Fibroblast of villous mesenchyme (primary cell): ENCODE measurements at places on chromosomes 1 and 21.

DNA sequence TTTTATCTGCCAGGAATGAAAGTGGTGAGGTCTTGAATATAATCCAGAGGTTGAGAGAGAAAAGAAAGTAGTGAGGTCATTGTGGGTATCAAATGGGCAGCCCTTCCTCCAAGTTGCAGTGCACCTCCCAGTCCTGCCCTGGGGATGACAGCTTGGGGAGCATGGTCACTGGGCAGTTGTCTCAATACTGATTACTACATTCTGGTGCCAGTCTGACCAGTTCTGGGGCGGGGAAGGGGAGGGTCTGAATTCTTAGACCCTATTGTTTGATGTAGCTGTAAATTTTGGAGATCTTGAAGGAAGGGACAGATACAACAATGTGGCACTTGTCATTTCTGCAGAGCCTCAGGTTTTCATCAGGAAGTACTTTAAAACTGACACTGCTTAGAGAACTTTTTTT is 11.2 kb downstream of the SLFNL1 start:
- DNase-seq, result no peak

- peak; percentile 69 for DNase-seq
These were observed 115.7 kb downstream of the SLC30A10 start for GRCh38 chr1:219812491-219813203.

DNA sequence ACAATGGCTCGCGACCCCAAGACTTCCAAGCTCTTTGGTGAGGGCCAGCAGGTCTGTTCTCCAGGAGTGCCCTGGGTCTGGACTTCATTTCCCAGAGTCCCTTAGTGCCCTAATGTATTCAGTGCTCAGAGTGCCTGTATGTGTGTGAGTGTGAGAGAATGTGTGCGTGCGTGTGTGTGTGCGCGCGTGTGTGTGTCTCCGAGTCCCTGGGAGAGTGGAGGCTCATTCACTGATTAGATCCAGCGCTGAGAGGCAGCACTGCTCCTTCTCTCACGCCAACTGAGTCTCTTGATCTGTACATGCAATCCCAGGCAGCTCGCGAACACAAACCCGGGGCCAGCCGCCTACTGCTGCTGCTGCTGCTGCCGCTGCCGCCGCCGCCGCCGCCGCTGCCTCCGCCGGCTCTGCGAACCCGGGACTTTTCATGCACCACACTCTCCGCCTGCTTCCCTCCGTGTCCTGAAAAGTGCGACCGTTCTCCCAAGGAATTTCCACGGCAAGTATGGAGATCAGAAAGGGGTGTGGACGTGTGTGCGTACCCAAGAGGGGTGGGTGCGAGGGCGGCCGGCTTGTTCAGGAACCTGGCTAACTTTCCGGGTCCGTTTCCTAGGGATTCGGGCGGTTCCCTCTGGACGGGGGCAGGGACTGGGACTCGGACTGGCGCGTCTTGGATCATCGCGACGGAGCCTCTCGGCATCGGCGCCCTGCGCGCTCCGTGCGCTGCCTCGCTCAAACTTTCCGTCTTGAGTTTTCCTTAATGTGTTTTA is at the start of gene RNF220:
RNF220 (plus strand) TSS at position 225 of the 767 bp plus-strand sequence.
- DNase-seq, result peak; percentile 50

DNA sequence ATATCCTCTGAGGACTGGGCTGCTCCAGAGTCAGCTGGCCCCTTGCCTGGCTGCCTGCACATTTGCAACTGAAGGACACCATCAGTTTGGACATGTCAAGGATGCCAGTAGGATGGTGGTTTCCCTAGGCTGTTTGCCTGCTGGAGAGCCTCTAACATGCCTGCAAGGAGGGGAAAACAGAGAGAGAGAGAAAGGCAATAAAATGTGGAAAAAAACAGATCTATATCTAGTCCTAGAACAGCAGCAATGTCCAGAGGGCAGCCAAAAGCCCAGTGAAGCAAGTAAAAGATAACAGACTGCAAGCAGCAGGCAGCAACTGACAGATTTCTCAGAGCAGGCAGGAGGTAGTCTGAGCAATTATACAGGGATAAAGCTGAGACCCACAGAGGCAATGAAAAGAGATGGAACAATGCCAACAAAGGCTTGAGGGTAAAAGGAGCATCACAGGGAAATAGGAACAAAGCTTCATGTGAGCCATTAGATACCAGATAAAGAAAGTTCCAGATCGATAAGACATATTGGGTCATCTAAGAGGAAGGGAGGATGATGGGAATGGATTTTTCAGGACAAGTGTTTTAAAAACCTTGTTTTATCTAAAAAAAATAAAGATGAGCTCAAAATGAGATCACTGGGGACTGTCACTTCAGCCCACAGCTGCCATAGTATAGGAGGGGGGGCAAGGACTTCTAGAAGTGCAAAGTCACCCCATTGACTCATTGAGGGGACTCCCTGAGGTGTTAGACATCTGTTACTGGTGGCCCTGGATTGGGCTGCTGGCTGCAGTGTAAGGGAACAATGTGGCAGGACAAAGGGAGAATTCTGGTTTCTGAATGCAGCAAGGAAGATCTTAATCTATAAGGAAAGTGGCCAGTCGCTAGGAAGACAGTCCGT is 38.6 kb upstream of the GADD45A start:
- DNase-seq, result peak; percentile 88

GRCh38 chr1:172002725-172003345 is 161.5 kb downstream of the DNM3 start:
- peak; percentile 78 for DNase-seq

- DNase-seq, result no peak
These were observed 10.5 kb upstream of the TNFRSF25 start for GRCh38 chr1:6476483-6476882.

- DNase-seq, result peak; percentile 16
These were observed 163.5 kb downstream of the RYR2 start for GRCh38 chr1:237205400-237206064.

DNA sequence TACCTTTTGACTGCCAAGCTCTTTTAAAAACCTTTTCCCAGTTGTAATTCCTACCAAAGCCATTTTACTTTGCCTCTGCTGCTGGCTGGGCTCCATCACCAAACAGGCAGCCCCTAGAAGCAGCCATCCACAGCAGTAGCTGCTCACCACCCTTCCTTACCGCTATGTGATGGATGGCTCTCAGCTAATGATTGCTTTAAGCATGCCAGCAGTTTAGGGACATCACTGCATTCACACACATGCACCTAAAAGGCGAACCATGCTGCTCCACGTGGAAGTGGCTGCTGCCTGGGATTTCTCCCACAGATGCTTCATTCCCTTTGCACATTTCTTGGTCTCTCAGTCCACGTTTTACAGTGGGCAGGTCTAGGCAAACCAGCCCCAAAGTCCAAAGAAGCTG is 46.3 kb upstream of the PDE9A start:
- DNase-seq, result no peak

GRCh38 chr1:10286244-10286643 is 75.9 kb downstream of the KIF1B start:
- peak; percentile 26 for DNase-seq

DNA sequence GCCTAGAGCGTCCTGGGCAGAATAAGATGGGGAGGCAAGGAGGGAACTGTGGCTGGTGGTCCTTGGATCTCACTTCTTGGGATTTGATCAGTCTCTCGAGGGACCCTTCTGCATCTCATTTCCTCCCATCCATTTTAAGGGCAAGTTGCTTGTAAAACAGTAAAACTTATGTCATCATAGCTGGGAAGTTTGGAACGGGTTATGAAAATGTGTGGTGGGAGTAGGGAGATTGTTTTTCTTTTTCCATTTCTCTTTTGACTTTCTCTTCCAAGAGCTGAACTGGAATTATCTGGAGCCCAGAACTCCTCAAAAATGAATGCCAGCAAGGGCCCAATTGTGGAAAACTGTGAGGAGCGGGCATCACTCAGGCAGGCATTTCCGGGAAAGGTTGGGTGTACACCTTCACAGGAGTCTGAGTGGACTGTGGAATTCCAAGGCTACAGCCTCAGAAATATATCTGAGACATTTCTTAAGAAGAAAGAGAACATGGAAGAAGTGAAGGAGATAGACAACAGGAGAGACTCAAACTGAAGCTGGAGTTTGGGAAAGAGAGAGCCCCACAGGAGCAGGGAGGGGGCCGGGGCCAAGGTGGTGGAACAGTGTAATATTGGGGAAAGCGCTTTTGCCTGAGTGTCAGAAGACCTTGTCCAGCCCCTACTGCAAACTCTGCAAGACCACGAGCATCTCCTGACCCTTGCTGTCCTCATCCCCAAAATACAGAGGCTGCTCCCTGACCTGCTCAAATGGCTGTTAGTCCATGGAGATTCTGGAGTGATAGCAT is 185.1 kb downstream of the FOXD2 start:
- no peak for DNase-seq

DNA sequence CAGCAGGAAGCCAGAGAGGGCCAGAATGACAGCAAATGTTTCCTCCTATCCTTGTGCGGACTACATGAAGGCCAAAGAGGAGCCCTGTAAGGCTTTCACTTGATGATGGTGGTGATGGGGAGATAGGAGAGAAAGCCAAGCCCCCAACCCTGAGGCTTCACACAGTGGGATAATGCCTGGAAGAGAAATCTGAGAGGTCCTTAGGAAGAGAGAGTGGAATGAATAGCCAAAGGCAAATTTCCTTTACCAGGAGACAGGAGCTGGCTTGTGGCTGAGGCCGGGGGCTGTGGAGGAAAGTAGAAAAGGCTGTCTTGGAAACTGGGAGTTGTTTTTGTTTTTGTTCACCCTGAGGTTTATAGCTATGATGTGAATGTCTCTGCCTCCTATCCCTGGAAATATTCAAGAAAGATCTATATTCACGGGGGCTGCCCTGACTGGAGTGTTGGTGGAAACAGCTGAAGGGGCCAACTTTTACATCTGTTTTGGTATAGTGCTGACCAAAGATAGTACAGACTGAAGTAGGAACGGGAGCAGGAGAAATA is 13.0 kb upstream of the RNF19B start:
- peak; percentile 65 for DNase-seq

GRCh38 chr1:216640100-216640499 is 83.1 kb downstream of the ESRRG start:
- DNase-seq, result no peak

DNA sequence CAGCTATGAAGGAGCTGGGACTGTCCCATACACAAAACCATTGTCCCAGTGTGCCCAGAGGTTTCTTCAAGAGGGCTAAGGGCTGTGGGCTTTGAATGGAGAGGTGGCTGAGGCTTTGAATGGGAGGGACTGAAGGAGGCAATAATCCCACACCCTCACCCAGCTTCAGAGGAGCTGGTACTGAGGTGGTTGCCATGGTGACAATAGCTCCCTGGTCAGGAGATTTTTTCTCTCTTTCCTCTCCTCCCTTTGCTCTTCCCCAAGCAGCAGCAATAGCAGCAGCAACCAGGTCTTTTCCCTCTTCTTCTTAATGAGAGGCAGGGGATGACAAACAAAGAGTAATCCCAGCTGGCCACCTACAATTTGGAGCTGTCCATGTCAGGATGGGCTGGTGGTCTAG is 1.6 kb downstream of the HPCAL4 start:
- no peak for DNase-seq

- no peak for DNase-seq
These were observed 114.5 kb downstream of the CACHD1 start for GRCh38 chr1:64584479-64584878.

GRCh38 chr1:230681599-230681998 is 32.3 kb downstream of the AGT start:
- peak; percentile 78 for DNase-seq

- DNase-seq, result peak; percentile 97
These were observed 64.2 kb upstream of the ERRFI1 start for GRCh38 chr1:8090241-8090702.

DNA sequence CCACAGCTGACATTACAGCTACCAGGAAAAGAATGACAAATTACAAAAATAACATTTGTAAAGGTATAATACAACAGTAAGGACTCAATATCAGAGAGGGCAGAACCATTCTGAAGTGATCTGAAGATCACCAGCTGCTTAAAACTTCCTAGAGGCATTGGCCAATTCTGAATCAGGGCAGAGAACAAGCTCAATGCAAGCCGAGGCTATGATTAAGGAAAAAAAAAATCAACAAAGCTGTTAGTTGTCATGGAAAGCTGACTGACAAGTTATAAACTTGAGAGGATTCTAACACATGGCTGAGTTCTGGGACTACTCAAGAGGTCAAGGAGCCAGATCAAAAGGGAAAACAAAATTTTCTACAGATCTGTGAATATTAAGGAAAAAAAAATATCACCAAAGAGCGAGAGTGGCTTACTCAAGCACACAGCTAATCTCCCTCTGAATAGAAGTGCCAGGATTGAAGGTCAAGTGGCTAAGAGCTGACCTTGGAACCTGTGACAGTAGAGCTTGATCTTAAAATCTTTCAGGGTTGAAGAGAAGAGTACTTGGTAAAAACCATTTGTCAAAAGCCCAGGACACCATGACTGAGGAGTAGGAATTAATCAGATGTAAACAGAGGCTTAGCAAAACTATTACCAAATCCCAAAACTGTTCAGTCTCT is 383.4 kb downstream of the USP25 start:
- DNase-seq, result peak; percentile 47

- DNase-seq, result no peak
These were observed 334.5 kb downstream of the NUF2 start for GRCh38 chr1:163656095-163656759.

- DNase-seq, result no peak
These were observed 98.7 kb downstream of the CRYAA start for GRCh38 chr21:43267391-43268085.

- no peak for DNase-seq
These were observed 247.6 kb downstream of the KCNJ6 start for GRCh38 chr21:37668462-37669239.

DNA sequence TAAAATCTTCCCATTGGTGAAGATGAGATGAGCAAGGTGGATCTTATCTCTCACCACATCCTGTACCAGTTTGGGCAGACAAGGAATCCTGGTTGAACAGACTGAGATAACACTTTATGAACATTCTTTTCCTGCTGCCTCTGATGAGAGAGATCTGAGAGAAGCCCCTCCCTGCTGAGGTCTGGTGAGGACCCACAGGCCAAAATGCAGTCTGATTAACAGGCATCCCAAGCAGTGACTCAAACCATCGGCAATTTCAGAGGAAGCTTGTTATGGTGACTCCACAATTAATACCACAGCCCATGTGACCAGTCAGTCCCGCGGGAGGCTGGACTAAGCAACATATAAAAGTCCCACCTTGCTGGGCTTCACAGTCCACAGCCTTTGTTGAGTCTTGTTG is at the start of gene PRR9:
PRR9 (plus strand) TSS at position 373 of the 400 bp plus-strand sequence. CDS start 561 bp downstream, outside the sequence.
- DNase-seq, result peak; percentile 45

GRCh38 chr1:31479811-31480210 is 66.8 kb downstream of the SERINC2 start:
- peak; percentile 55 for DNase-seq

DNA sequence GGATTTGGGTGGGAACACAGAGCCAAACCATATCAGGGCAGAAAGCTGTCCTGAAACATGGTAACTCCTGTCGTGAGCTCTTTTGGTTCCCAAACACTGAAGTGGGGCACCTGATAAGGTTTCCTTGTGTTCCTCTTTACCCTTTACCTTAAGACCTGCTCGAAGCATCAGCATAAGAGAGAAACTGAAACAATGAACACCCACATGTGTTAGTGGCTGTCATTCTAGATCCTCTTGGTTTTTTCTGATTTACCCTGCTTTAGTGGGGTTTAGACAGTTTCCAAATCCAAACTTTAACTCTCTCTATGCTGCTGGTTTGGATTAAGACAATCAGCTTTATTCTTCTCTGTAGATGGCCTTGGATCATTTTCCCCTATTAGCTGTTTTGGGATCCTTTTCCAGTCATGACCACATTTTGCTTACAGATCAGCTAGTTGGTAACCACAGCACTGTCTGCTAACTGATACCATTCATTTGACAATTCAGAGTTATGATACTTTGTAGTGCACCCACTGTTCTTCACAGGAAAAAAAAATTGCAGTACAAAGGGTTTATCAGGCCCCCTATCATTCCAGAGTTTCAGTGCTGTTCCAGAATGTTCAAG is 975 bp upstream of the MNDA start:
- no peak for DNase-seq
